ENCODE measurements at places on chromosomes 3 and 15.
A peak's percentile ranks its signal among the peaks of the same experiment; 100 is the strongest.

DNA sequence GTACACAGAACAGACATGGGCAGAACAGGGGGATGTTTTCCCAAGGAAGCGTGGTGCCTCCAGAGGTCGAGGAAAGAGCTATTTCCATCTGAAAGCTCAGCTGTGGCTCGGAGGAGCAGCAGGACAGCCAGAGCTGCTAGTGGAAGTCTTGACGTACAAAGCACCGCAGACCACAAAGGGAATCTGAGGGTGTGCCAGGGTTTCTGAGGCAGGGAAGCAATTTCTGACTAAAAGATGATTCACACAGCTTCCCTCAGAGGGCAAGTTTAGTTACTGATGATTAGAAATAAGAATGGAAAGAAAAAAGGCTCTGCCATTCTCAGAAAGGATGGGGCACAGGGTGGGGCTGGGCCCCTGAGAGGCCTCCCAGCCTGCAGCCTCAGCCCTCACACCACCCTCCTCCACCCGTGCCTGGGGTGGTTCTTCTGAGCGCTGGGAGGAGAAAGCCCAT is 45.8 kb upstream of the SEC13 start:
- DNase-seq, result no peak

DNA sequence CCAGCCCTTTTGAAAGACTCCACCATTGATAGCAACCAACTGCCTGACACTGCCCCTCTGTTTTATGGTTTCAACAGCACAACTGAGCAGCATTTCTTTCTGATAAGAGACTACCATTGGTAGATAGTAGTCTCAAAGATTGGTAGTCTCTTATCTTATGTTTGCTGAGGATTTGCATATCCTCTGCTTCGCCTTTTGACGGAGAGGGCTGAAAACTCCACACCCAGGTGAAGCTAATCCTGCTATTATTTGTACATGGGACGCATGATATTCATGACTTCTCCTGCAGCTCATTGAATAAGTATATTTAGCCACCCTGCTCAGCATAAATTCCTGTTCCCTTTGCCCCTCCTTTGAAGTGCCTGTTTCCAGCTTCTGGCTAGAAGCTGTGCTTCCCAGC is 119.4 kb upstream of the STRIT1 start:
- peak; percentile 41 for DNase-seq

DNA sequence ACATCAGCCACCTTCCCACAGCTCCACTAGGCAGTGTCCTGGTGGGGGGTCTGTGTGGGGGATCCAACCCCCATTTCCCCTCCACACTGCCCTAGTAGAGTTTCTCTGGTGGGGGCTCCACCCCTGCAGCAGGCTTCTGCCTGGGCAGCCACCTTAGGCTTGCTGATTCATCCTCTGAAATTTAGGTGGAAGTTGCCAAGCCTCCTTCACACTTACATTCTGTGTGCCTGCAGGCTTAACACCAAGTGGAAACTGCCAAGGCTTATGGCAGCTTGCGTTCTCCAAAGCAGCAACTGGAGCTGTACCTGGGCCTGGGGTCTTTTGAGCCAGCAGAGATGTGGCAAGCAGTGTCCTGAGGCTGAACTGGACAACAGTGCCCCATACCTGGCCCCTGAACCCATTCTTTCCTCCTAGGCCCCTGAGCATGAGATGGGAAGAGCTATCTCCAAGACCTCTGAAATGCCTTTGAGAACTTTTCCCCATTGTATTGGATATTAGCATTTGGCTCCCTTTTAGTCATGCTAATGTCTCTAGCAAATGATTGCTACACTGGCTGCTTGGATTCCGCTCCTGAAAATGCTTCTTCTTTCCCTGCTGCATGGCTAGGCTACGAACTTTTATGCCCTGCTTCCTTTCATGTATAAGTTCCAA is 32.5 kb downstream of the CPN2 start:
- no peak for DNase-seq

- DNase-seq, result peak; percentile 64
Observed at GRCh38 chr15:58227706-58228543, 89.7 kb downstream of the AQP9 start.

DNA sequence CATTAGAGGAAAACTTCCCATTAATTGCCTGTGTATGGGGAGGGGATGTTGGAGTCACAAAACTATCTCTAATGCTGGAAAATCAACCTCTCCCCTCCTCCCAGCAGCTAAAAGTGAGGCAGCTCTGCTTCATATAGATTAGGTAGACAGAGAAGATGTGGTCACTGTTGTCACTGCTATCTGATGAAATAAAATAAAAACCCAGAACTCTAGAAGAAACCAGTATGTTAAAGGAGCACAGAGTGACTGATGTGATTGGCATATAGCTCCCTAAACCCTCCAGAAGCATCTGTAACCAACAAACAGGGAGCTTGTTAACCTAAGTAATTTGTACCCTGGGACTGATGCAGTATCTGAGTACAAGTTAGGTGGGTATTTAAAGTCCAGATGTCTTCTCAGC is 211.9 kb upstream of the TRIM42 start:
- no peak for DNase-seq

GRCh38 chr15:49441816-49442215 is 18.8 kb downstream of the FGF7 start:
- DNase-seq, result no peak

DNA sequence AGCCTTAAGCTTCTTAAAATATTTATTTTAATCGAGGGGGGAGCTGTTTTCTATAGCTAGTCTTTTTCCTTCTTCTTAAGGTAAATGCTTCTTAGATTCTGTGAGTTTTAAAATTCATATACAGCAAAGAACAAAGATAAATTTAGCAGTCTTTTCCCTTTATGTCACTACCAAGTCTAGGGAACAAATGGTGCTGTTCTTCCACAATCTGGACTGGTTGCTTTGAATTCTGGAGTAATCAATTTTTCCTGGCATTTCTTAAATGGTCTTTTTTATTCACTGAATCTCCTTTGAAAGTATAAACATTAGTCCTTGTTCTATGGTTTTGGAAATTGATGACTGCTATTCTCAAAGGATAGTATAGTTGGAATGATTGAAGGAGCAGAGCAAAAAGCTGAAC is 82.8 kb downstream of the CHL1 start:
- no peak for DNase-seq

GRCh38 chr15:89774492-89774891 is 1.6 kb upstream of the MESP2 start:
- DNase-seq, result no peak

GRCh38 chr3:66481071-66482017 is 19.5 kb downstream of the LRIG1 start:
- DNase-seq, result no peak

DNA sequence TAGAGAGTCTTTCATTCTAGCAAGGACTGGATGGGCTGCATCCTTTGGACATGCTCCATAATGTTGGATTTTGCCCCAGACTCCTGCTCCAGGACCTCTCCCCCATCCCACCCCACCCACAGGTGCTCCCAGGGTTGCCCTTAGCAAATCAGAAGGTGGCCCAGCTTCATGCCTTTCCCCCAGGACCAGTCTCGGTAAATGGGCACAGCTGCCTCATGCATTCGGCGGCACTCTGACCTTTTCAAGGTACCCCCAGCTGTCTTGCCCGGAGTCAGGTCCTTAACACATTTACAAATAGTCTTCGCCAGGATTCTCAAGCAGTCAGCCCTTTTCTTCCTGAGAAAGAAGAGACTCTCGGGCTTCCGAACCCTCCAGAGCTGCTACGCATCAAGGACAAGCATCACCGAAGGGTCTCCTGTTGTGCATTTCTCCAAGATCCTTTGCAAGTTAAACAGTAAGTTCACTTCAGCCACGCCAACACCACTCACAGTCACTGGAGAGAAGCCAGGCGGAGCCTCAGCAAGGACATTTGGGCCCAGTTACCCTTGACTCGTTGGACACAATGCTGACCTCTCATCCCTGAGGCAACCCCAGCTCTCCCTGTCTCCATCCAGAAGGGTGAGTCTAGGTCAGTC is 287.8 kb downstream of the FAM43A start:
- DNase-seq, result no peak

- DNase-seq, result no peak
Observed at GRCh38 chr15:68608206-68608843, 29.5 kb downstream of the CORO2B start.

DNA sequence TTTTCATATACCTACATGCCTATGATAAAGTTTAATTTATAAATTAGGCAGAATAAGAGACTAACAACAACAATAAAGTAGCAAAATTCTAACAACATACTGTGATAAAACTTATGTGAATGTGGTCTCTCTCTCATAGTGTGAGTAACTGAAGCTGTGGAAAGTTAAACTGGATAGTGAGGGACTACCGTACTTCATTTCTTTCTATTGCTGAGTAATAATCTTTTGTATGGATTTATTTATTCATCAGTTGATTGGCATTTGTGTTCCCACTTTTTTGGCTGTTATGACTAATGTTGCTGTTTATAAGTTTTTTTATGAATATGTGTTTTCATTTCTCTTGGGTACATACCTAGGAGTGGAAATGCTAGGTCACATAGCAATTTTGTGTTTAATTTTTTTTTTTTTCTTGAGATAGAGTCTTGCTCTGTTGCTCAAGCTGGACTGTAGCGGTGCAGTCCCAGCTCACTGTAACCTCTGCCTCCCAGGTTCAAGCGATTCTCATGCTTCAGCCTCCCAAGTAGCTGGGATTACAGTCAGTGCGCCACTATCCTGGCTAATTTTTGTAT is 41.0 kb downstream of the RNF111 start:
- DNase-seq, result no peak

DNA sequence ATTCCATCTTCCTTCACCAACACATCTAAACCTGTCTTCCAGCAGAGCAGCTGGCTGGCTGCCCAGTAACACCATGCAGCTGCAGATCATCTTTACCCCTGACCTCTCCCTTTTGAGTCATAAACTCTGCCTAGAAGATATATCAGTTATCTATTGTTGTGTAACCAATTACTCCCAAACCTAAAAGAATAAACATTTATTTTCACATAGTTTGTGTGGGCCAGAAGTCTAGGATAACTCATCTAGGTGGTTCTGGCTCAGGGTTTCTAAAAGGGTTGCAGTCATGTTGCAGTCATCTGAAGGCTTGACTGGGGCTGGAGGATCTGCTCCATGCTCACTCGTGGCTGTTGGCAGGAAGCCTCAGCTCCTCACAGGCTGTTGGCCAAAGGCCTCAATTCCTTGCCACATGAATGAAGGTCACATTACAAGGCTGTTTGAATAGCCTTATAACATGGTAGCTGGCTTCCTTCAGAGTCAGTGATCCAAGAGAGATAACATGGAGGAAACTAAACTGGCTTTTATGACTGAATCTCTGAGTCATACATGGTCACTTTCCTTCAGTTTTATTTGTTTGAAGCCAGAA is 92.8 kb downstream of the GOLIM4 start:
- DNase-seq, result no peak

Measured in ELF-1 (cell line).